ENCODE measurements at places on chromosomes 11 and 22.

DNA sequence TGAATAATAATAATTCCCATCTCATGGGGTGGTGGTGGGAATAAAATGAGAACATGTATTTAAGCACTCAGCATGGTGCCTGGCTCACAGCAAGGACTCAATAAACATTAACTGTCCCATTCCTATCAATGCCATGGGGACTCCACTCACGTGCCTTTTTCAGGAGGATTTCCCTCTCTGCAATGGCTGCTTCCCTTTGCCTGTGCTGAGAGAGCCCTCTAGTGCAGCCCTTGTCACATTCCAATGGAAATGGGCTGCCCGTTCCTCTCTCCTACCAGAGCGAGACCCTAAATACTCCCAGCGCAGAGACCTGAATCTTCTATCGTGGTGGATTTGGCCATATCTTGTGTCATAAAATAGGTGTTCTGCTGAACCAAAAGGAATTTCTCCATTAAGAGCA, 621.5 kb upstream of the B3GAT1 start:
- DNase-seq: no peak

GRCh38 chr11:109037856-109038780, 373.2 kb downstream of the DDX10 start:
- DNase-seq: no peak

- no peak for DNase-seq
Measured at GRCh38 chr11:128814856-128815705, 52.0 kb downstream of the KCNJ1 start.

DNA sequence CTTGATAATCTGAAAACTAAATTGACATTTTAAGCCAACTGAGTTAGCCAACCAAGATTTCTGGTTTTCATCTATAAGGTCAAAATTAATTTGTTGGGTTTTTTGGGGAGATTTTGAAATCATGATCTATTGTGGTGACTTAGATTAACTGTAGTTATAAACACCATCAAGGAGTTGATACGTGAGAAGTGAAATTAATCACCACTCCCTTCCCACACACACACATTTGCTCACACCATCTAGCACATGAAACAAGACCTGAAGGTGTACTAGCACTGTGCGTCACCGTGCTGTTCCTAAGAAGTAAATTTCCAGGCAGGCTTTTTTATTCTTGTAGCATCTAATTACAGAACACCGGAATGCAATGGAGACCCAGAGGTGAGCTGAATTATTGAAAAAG, 2.1 kb downstream of the OR5B21 start:
- DNase-seq: no peak

DNA sequence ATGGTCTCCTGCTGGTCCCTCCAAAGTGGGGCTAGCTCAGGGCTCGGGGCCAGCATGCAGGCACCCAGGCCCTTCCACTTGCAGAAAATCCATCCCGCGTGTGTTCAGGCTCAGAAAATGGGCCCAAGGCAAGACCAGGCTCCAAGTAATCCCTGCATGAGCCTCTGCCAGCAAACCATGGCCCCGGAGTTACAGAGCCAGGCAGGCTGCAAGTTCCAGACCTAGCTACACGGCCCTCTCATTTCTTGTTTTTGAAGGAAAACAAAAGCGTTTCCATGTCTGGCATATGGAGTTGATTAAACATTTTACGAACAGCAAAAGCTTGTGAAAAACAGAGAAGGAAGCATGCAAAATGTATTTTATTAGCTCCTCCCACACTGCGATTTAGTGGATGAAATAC, 29.7 kb downstream of the KIAA0930 start:
- DNase-seq: no peak

GRCh38 chr22:22075382-22076163, 93.0 kb upstream of the TOP3B start:
- DNase-seq: no peak

- peak; percentile 25 for DNase-seq
Measured at GRCh38 chr11:123020968-123021367, 39.3 kb upstream of the BSX start.

DNA sequence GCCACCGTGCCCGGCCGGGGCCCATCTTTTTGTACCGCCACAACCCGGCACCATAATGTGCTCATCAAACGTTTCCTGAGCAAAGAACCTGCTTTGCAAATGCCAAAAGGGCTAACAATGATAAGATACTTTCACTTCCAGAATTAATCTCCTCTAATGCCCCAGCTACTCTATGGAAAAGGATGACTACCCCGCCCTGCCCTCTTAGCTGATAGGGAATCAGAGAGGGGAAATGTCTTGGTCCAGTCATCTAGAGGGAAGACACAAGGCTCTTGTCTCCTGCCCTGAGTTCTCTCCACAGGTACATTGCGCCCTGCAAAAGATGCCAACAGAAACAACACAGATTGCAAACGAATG, 586 bp downstream of the TTLL1 start:
- DNase-seq: no peak

DNA sequence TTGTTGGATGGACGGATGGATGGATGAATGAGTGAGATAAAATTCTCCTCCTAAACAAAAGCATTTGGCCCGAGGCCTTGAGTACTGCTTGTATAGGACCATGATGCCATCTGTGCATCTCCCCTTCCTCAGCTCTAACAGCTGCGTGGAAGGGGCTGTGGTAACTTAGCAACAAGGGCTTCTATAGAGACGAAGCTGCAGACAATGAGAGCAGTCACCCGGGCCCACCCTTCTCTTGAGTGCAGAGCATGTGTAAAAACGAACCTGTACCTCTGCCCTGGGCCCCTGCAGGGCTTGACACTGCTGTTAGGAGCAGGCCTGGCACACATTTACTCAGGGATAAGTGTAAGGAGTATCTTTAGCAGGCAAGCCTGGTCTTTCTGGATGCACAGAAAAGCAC, 391.5 kb downstream of the CADM1 start:
- DNase-seq: no peak

DNA sequence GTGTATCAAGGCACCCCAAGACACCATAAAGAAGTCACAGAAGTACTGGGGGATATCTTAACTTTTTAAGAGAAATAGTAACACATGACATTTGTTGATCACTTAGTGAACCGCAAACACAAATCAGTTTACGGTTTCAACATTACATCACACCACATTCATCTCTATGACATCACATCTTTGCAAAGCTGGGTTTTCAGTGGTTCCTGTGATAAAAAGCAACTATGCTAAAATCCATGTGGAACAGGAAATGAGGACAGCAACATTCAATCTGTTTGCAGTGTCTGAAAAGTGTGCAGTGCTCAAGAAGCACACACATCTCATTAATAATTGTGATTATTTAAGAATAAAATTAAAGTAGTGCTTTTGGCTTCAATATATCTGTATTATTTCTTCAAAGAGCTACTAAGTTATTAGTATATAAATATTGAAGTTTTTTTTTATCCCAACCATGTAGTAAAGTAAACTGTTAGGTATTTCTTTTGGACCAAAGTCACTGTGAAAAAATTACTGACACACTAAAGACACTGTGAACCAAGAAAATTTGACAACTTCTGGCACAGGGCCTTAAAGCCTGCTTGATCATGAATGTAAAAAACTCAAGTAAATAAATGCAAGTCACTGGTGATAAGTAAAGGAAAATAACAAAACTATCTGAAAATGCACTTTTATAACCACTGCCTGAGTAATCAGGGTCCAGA, 156.0 kb upstream of the SOX6 start:
- no peak for DNase-seq

DNA sequence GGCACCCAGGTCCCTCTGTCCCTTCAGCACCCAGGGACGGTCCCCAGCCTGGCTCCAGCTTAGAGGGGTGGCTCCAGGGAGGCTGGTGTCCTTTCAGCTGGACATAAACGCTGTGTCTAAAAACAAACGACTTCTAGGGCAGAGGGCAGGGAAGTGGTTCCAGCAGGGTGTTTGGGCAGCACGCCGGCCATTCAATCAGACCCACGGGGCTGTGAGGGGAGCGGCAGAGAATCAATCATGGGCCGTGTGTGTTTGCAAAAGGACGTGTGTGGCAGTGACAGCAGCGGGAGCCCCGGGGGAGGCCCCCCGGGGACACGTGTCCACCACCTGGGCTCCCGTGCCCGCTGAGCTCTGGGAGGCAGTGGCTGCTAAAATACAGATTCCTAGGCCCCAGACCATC, 127.7 kb downstream of the MN1 start:
- DNase-seq: no peak

DNA sequence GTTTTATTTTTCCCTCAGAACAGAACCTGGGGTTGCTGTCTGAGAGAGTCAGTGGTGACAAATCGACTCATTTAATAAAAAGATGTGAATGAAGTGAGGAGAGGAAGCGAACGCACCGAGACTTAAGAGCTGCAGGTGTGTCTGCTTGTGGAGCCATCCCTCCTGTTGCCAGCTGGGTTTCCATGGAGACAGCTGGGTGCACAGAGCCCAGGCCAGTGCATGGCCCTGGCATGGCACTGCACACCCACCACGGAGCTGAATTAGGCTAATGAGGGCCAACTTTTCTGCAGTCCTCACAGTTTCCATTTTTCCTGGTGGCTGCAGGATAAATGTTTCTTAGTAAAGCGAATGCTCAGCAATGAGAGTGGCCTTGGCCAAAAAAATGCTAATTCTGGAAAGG, 750.2 kb downstream of the OPCML start:
- no peak for DNase-seq

DNA sequence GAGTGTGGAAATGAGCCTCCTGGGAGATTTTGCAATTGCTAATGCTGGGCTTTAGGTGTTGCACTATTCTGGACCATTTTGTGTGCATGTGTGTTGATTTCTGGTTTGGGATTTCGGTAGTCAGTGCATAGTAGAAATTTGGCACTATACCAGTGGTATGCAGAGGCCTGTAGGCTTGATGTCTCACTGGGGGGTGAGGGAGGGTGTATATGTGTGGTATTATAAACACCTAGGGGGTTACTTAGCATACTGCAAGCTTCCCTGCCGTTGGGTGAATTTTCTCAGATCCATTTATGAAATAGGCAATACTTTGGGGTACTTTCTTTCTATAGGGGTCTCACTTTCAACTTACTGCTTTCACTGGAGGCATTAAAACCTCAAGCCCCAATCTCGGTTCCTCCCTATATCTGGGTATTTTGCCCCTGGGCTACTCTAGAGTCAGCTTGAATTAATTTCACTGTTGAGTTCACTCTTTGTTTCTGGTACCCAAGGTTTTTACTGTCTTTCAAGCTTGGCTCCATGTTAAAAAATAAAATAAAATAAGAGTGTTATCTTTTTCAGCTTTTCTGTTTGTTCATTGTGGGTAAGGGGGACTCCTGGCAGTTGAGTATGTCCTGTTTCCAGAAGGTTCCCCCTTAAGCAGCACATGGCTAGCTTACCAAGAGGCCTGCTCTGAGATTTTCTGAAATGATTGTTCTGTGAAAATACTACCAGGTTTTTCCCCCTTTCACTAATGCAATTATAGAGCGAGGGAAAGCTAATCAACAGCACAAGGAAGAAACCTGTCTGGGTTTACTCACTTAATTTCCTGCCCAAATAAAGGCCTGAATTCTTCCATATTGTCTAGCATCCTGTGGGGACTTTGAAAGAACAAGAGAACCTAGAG, 45.8 kb downstream of the PPFIBP2 start:
- DNase-seq: no peak

DNA sequence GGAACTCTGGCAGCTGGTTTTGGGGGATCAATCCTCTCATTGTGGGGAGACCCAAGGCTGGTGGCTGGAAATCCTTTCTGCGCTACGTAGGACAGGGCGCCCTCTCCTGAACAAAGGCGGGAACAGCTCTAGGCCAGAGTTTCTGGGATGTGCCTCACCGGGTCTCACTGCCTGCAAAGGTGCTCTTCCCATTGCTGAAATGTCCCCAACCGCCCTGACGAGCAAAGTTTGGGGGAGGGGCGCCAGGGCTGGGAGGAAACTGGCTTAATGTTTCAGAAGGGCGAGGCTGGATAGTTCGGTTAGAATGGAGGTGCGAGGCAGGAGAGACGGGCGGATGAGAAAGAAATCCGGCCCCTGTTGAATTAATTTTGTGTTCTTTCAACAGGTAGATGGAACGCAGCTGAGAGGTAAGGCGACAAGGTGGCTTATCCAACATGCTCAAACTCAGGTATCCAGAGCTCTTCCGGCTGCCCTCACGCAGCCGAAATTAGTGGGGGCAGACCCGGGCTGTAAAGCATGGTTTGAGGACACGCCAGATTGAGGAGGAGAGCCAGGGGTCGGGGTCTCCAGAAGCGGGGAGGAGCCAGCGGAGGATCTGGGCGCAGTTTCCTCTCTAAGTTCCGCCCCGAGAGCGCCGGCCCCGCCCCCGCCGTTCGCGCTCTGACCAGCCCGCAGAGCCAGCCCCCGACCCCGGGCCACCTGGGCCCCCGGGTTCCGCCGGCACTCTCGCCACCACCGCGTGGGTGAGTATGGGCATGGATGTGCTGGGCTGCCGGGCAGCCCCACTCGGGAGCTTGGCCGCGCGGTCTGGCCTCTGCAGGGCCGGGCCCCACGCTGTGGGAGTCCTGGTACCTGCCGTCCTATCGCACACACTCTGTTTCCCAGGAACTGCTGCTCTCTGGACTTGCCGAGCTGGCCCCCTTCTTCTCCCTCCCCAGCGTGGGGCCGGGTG, at the start of gene PGAP2:
TSS of gene PGAP2 (plus strand) at position 652 of the 952 bp plus-strand sequence. CDS start 2,700 bp downstream, outside the sequence.
- DNase-seq: peak; percentile 75

DNA sequence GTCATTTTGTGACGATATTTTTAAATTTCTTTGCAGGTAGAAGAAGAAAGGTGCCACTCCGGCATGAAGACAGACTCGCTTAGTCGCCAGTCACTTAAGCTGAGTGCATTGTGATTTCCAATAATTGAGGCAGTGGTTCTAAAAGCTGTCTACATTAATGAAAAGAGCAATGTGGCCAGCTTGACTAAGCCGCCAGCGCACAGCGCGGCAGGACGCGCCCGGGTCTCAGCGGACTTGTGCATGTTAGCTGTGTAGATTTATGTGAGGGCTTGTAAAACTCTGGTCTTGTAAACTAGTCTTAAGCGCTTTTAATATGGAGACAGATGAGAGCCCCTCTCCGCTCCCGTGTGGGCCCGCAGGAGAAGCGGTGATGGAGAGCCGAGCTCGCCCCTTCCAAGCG, 5.6 kb downstream of the DGCR8 start:
- no peak for DNase-seq

DNA sequence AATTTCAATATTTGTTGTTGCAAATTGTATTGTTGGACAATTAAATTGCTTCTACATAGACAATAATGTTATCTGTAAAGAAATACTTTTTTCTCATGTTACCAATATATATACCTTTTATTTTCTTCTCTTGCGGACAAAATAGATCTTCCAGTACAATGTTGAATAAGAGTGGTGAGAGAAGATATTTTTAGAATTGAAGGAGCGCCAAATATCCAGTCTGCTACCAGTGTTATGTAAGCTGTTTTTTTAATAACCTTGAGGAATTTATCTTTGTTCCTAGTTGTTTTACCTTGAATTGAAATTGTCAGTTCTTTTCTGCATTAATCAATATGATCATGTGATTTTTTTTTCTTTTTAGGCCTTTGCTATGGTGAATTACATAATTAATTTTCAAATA, 1702.5 kb upstream of the RAG2 start:
- DNase-seq: no peak

DNA sequence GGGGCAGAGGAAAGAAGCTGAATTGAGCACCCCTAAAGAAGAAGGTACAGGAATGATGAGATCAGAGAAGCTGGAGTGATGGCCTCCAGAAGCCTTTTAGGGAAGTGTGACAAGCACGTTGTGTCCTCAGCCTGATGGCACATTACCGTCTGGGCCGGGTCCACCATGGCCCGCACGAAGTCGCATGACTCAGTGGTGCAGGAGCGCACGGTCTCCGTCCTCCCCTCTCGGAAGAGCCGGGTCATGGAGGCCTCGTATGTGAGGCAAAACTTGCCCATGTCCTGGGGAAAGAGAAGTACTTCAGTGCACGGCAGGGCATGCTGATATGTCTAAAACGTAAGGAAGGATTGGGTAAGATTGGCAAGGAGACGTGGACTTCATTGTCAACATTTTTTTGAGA, 11.2 kb upstream of the TESMIN start:
- no peak for DNase-seq
